ENCODE measurements at places on chromosomes 1 and 21. TPM values are rescaled to one million over a fixed set of nuclear protein-coding genes. Genes with fewer than 3 reads are reported as not detected.

Gene FAM72D
- polyA plus RNA-seq, result 4.7 TPM

Gene ZFP69
- 9.8 TPM for polyA plus RNA-seq

DNA sequence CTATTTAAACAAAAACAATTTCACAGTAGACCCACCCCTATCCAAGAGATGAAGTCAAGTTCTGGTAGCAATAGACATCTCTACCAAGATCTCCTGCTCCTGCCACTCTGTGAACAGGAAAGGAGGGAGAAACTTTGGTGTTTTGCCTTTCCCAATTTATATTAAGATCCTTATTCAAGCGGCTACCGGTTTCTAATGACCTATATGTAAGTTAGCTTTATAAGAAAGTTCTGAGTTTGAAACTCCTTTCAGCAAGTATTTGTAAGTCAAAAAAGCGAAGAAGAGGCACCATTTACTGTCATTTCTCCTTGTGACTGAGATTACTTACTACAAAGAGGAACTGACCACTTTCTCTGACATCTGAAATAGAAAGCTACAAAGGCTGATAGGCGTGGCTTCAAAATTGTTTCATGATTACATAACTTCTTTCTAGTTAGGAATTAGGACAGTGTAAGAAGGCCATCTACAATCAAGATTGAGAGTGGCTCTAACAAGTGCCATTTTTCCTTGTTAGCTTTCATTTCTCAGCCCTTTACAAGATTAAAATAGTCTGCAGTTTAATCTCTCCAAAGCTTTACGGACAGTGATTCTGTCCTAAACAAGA, at the start of gene MNDA:
Gene MNDA, plus strand, starts transcription at position 448 of the 604 bp plus-strand sequence. CDS start 10,803 bp downstream, outside the sequence.
- no peak for DNase-seq

DNA sequence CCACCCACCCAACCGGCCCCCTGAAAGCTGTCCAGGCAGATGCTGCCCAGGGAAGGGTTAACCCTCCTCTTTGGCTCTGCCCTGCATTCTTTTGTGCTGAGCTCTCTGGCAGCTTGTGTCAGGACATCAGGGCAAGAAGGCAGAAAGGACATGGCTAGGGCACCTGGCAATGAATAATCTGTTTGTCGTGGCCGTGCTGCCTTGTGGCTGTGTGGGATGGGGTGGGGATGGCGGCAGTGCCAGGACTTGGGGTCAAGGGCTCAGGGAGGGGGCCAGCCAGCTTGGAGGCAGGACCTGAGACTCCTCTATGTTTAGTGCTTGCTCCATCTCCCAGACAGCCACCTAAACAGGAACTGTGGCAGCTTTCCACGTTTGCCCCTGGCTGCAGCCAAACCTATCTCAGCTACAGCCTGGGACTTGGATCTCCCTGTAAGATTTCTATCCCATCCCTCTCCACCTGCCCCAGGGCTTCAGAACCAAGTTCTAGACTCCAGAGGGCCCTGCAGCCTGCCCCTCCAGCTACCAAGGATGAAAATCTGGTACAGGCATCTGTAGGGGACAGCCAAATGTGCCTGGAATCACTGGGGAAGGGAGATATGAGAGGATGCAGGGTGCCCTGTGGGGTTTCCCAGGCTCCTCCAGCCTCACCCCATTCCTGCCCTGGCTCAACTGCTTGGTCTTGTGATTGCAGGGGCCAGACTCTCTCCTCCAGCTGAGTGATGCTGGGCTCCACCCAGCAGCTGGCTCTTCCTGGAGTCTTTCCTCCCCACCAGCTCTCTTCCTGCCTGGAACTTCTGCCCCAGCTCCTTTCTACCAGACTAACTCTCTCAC, 9.6 kb upstream of the GPR37L1 start:
- no peak for DNase-seq

DNA sequence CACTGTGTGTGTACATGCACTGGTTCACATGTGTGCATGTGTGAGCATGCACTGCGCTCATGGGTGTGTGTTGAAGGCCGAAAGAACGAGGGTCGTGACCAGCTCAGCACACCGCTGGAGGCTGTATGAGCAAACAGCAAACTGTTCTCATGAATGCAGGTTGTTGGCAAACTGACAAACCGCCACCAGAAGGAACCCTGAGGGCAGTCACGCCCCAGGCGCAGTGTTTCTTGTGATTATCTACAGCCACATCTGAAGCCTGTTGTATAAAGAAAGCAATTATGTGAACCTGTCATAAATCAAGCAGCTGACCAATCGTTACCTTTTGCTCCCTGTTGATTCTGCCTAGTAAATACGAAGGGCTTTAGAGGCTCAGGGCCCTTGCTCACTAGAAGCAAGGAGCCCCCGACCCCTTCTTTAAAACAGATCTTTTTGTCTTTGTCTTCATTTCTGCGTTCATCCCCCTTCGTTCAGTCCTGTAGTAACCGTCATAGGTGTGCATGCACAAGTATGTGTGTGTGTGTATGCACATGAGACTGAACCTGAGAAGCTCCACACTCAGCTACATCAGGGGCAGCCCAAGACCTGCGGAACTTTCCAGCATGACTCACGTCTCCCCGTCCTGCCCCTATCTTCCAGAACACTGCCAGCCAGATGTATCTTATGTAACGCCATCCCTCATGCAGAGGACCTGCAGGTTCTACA, 16.8 kb upstream of the RIPK4 start:
- no peak for DNase-seq
